ENCODE measurements at places on chromosomes 2 and 18. TPM values are rescaled to one million over a fixed set of nuclear protein-coding genes. Genes with fewer than 3 reads are reported as not detected.

GRCh38 chr2:96756788-96757476, 3.8 kb upstream of the CNNM4 start:
- DNase-seq, result no peak

DNA sequence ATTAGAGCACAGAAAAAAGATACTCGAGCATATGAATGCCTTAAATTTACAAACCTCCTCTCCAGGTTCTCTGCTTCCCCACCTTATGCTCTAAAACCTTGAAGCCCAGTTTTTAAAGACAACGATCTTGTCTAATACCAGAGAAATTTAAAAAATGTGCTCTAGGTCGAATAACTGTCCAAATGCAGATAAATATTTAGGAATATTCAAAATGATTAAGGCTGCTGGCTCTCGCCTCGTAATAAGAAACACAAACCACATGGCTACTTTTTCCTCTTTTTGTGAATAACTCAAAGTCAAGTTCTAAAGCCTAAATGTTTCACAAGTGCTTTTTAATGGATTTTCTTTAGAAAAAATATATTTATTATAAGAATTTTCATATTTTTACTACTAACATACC, 101.3 kb downstream of the SATB2 start:
- no peak for DNase-seq

DNA sequence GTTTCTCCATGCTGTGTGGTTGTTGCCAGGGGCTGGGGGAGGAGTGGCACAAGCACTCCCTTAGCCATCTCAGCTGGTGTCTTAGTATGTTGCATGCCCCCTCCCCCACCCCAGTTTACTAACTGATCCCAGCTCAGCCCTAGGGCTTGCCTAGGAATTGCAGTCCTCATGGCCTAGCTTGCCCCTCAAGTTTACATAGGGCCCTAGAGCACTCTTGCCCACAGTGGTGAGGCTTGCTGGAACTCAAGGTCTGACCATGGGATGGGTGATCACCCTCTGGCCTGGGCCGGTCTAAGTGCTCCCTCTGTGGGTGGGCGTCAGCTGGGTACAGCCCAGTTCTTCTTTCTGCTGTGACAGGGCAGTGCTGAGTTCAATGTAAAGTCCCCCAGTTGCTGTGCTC, 156.1 kb upstream of the PIEZO2 start:
- DNase-seq, result no peak

DNA sequence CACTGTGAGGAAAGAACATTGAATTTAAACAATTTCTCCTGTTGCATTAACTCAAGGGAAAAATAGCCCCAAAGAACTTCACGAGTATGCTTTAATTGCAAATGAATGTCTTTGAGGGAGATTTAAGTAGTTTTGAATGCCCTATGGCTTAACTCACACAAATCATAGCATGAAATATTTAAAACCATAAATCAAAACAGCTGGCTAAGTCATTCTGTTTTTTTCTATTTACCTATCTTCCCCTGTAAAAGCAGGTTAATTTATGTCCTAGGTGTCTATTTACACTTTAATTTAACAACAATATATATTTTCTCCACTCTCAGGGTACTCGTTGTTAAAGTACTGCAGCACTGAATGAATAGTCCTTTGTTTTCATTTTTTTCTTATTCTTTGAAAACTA, 118.8 kb upstream of the PIEZO2 start:
- DNase-seq, result no peak

DNA sequence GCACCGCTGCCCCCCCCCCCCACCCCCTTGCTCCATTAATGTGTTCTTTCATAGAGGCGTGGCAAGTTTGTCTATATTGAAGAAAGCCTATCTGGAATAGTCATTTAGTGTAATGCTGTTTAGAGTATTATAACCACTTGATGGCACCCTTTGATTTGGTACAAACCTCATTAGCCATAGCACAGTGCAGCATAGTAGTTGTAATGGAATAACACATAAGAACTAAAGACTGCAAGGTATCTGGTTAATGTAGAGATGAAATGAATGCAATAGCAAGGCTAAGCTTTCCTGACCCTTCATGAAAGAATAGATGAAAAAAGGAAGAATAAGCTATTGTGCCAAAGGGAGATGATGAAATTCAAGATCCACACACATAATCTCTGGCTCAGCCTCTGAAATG, 81.9 kb downstream of the EHBP1 start:
- DNase-seq, result no peak

DNA sequence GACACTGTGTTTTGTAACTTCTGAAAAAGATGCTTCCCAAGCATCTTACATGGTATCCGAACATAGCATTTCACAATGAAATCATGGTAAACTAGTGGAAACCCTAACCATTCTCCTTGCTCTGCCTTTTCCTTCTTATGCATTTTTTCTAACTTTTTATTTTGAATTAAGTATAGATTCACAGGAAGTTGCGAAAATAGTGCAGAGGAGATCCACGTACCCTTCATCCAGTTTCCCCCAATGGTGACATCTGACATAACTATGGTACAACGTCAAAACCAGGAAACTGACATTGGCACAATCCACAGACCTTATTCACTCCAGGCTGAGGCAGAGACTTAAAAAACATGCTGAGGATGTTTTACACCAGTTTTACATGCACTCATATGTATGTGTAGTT, 38.3 kb downstream of the AAK1 start:
- no peak for DNase-seq

- DNase-seq, result no peak
Observed at GRCh38 chr2:30037016-30037415, 109.8 kb upstream of the YPEL5 start.

DNA sequence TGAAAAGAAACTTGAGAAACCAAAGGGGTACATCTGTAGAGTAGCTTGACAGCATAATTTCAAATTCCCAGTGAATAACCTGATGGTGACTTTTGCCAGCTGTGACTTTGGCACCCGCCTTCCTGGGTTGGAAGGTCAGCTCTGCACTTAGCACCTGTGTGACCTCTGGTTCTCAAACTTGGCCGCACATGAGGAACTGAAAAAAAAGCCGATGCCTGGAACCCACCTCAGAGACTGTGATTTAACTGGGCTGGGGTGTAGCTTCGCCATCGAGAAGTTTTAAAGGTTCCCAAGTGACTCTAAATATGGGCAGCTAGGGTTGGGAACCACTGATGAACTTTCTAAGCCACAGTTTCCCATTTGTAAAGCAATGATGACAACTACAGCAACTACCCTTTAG, 6.5 kb downstream of the EFEMP1 start:
- no peak for DNase-seq

DNA sequence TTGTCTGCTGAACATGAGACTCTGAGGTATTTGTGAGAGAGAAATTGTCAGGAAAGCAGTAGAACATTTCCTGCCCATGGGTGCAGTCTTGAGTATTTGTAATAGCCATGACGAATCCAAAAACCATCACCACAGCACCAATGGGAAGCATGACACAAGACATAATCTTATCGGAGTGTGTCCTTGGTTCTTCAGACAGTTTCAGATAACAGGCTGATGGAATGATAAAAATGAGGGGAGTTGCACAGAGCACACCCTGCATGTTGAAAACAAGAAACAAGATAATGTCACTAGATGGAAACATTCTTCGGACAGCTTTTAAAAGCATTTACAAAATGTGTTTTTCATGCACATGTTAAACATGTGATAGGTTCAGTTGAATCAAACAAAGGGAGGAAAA, 56.9 kb downstream of the SLC38A11 start:
- no peak for DNase-seq

DNA sequence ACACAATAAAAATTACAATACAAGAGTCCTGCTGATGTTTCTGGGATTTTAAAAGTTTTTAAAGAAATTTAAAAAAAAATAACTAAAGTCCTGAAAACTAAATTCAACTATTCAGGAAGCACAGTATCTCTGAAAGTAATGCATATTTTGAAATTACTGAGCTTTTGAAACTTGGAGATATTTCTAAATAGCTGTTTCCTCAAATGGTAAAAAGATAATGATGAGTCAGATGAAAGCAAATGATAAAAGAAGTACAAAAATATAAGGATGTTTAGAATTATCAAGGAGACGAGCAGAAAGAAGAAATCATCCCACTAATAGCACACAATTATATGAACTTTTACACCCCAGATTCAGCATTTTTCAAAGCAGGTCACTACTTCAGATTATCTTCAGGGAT, 90.2 kb upstream of the SLC25A52 start:
- no peak for DNase-seq

DNA sequence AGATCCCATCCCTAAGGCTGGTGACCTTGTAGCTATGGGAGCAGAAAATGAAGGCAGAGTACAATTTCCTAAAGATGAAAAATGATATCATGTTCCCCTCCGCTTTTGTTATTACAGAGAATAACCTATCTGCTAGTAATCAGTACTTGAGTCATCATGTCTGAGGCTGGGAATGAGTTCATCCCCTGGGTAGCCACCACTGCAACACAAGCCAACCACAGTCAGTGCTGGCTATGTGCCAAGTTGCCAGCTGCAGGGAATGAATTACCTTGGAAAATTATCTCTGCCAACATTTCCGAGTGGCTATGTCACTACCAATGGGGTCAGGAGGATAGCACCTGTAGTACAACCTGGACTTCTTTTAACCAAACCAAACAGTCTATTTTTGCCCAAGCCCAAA, 1094.7 kb upstream of the DDX18 start:
- no peak for DNase-seq

- no peak for DNase-seq
Observed at GRCh38 chr2:140136366-140136765, 1356.2 kb upstream of the NXPH2 start.

- DNase-seq, result no peak
Observed at GRCh38 chr2:196725218-196725617, 74.3 kb downstream of the GTF3C3 start.

- DNase-seq, result no peak
Observed at GRCh38 chr2:103230796-103231195, 469.0 kb downstream of the TMEM182 start.

DNA sequence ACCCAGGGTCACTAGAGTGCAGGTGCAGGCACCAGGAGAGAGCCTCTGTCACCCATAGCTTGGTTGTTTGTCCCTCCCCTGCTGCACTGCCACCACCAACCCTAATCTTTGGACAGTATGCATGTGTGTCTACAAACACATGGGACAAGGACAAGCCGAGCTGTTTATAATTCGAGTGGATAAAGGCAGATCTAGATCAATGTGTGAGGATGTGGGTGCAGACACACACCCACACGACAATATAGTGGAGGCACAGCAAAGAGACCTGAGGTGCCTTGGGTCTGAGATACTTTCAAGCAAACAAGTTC, 199.2 kb downstream of the TNS1 start:
- no peak for DNase-seq

GRCh38 chr2:25528173-25528572, 145.2 kb downstream of the DTNB start:
- DNase-seq, result no peak

DNA sequence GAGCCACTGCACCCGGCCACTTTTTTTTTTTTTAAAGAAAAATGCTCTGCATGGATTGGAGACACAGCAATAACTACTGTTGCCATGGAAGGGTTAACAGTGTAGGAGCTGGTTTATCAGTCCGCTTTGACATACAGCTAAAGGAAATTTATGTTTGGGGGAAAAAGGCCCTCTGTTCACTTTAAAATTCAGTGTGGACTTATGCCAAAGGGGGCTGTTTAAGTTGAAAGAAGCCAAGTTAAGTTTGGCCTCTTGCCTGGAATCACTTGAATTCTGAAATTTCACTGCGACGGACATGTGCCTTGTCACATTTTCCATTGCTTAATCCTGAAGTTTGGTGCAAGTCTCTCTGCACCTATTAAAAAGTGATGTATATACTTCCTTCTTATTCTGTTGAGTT, 3.1 kb downstream of the KCNE4 start:
- no peak for DNase-seq

GRCh38 chr2:179081954-179082353, 32.0 kb upstream of the CCDC141 start:
- DNase-seq, result no peak

- no peak for DNase-seq
Observed at GRCh38 chr2:54830546-54830945, 107.1 kb downstream of the EML6 start.

GRCh38 chr2:98761267-98761781, 30.4 kb upstream of the MGAT4A start:
- no peak for DNase-seq

GRCh38 chr2:205786976-205787375, 104.7 kb downstream of the NRP2 start:
- no peak for DNase-seq

DNA sequence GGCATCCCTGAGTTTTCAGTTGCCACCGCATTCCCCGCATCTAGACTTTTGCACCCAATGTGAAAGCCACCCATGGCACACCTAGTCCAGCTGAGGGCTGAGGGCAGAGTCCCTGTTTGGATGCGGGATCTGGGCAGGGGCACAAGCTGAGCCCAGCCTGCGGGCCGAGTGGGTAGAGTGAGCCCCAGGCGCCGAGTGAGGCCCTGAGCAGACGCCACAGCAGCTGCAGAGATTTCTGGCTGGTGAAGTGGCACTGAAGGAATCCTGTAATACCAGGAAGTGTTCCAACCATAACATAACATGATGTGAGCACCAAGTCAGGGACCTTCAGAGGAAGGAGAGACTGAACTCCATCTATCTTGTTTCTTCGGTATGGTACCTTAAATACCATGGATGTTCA, 27.7 kb upstream of the FRZB start:
- no peak for DNase-seq

DNA sequence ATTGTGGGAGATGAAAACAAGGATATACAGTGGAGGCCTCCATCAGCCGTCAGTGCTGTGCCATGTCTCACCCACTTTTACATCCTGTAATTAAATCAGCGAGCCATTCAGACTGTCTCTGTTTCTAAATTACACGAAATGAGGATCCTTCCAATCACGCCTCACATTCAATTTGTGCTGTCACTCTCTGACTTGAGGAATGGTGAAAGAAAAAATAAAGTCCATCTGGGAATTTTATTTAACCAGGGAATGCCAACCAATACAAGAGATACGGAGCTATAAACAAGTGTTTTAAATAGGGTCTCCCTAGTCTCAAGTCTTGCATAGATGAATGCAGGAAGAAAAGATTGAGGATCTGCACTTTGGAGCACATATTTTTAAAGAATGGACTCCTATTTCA, 72.8 kb downstream of the CMPK2 start:
- no peak for DNase-seq

DNA sequence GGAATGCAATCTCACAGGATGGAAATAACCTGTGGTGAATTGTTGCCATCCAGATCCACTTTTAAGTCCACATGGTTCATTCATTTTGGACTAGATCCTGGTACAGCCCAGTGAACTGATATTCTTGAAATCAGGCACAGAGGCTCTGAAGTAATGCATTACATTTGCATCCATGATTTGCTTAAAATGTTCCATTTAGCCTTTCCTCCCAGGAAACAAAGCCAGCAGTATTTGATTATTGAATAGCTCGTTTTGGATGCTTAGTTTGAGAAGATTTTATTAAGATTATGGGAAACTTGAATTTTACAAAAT, 995.8 kb upstream of the CDH2 start:
- no peak for DNase-seq

- DNase-seq, result no peak
Observed at GRCh38 chr2:183291436-183291835, 167.2 kb downstream of the NUP35 start.

Gene NGEF
- 1.6 TPM for total RNA-seq

Gene SAG
- not detected for total RNA-seq

Gene DLGAP1
- total RNA-seq, result 11.5 TPM

Gene SOS1
- total RNA-seq, result 39.0 TPM

Gene RAPH1
- 19.1 TPM for total RNA-seq

Gene ZBTB14
- total RNA-seq, result 17.4 TPM

Gene MC5R
- 0.24 TPM for total RNA-seq

Gene SLC4A5
- total RNA-seq, result 2.4 TPM

Gene SCN9A
- total RNA-seq, result not detected

Gene PLGLB1
- total RNA-seq, result not detected

Gene UPP2
- not detected for total RNA-seq

Gene DBI
- 138 TPM for total RNA-seq

Gene LAMA1
- total RNA-seq, result 164 TPM

Gene ZNF521
- 21.4 TPM for total RNA-seq

Gene STON1
- 12.1 TPM for total RNA-seq

Gene BIN1
- total RNA-seq, result 45.9 TPM

Gene DNAJC10
- 144 TPM for total RNA-seq

Measured in endodermal cell (in vitro differentiated cells).